ENCODE measurements at places on chromosomes 5 and 9.

DNA sequence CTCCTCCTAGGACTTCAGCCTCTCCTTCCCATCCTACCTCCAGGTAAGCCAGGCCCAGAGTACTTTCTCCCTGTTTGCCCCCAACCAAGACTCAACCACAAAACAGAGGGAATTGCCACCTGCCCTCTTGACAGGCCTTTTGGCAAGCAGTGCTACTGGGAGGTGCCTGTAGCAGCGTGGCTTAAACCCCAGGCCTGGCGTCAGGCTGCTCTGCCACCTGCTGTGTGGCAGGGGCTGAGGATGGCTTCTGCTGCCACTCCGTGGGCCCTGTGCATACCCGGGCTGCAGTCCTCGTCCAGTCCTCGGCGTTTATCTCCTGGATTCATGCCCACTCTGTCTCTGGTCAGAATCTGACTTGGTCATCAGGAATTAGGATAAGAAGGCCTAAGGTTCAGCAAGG lies 163.1 kb downstream of the PAX5 start:
- DNase-seq: no peak

GRCh38 chr9:104971511-104971910 lies 43.6 kb upstream of the ABCA1 start:
- no peak for DNase-seq

DNA sequence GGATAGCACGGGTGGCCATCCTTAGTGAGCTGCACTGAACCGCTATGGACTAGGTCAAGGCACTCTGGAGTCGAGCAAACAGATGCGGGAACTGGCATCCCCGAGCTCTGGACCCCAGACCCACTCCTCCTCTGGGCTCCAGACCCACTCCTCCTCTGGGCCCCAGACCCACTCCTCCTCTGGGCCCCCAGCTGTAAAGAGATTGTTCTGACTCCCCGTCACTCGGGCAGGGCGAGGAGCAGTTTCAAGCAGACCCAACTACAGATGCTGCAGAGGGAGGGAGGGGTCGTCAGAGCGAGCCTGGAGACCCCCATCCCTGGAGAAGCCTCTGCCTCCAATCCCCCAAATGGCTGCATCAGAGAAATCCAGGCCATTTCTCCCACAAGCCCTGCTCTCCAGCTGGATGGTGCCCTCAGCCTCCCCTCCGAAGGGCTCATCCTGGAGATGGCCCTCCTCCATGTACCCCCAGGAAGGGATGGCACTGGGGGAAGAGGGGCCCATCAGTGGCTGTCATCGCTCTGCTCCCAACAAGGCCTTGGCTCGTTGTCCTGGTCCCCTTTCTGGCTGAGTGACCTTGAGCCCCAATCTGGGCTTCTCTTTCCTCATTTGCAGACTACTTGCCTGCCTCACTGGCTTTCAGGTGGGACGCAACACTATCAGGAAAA lies 38.7 kb downstream of the DUSP1 start:
- DNase-seq: no peak

DNA sequence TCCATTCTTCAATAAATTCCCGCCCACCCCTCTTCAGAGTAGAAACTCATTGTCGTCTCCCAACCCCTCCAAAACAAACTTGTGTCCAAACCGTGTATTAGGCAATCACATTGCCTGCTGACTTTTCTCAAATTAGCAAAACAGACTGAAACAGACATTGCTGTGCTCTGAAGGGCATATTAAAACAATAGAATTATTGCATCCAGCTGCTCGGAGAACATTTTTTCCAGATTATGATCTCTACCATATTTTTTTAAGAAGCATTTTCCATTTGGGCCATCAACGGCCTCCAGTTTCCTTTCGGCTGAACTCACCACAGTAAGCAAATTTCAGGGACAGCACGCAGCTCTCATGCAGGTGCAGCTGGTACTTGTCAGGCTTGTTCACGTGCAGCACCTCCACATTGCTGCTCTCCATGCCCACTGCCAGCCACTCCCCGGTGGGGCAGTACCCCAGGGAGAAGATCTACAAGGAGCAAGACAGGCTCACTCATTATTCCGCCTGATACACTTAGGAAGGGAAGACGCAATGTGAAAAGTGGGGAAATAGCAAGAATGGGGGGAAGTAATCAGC lies 104.1 kb downstream of the TLE1 start:
- DNase-seq: no peak

- DNase-seq: no peak
These were observed 84.3 kb upstream of the SMC2 start for GRCh38 chr9:104009826-104010225.

- DNase-seq: no peak
These were observed 1.6 kb upstream of the SPZ1 start for GRCh38 chr5:80318212-80318611.

GRCh38 chr9:133690081-133690561 lies 48.0 kb downstream of the SARDH start:
- DNase-seq: no peak

- DNase-seq: no peak
These were observed 23.3 kb upstream of the CLPTM1L start for GRCh38 chr5:1368236-1368635.

DNA sequence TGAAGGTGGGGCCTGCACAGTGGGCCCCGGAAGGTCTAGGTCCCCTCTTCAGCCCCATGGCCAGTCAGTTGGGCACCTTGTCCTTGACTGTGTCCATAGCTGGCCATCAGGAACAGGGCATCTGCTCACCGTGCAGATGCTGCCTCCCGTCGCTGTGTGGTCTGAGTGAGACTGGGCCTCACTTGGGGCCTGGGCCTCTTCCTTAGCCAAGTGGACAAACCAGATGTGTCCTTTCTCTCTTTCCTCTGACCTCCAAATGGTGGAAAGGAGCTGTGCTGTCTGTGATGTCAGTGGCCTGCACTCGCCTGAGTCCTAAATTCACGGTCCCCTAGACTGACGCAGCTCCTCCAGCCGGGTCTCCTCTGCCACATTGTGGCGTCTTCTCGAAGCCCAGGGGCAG lies 114.5 kb downstream of the COL5A1 start:
- DNase-seq: no peak

- no peak for DNase-seq
These were observed 71.8 kb downstream of the EGFLAM start for GRCh38 chr5:38330207-38330606.

GRCh38 chr5:135112008-135112725 lies 78.1 kb upstream of the PITX1 start:
- DNase-seq: no peak

DNA sequence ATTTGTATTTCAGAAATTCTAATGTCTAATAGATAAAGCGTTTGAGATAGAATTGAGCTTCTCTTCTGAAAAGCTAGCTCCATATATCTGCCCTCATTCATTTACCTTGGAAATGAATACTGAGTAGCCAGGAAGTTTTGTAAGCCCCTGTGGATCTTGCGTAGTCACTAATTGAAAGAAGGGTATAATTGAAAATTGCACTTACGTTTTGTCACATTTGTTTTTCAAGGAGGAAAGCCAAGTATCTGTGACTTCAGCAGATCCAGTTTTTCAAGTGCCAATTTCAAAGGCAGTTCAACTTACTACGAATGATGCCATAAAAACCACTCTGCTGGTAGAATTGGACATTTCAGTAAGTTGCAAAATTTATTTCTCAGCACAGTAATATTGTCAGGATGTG lies 14.0 kb downstream of the MTRR start:
- DNase-seq: no peak

- no peak for DNase-seq
These were observed 253.7 kb downstream of the EPB41L4A start for GRCh38 chr5:112165399-112165798.

Measured in NCI-H526 treated with DMSO at 0.1 percent for 48 hours (cell line).